Chondrocyte (in vitro differentiated cells): ENCODE measurements at places on chromosomes 5 and 9. TPM values are rescaled to one million over a fixed set of nuclear protein-coding genes. Genes with fewer than 3 reads are reported as not detected.
A peak's percentile ranks its signal among the peaks of the same experiment; 100 is the strongest.

Gene KCNIP1
- total RNA-seq: 7.7 to 12.0 TPM (median 8.7 TPM) in 3 replicates

- H3K36me3 ChIP-seq: no peaks in the 10 kb centered on the region
- H3K4me3 ChIP-seq: no peak overlapping the region
- H3K4me1 ChIP-seq: peaks cover 16% of the 10 kb centered on the region
- H3K27ac ChIP-seq: no peak overlapping the region
- DNase-seq: peak; percentile 12
Measured at GRCh38 chr9:124251204-124251603, 6.5 kb upstream of the NEK6 start.

GRCh38 chr5:90570034-90570433 lies 11.4 kb downstream of the ADGRV1 start:
- H3K27me3 ChIP-seq: peaks cover 16% of the 10 kb centered on the region
- no peak overlapping the region for H3K27ac ChIP-seq
- H3K4me3 ChIP-seq: no peak overlapping the region
- no peak for DNase-seq
- H3K36me3 ChIP-seq: peaks cover 4% of the 10 kb centered on the region

GRCh38 chr5:135488727-135489465 lies 36.7 kb upstream of the TIFAB start:
- peaks cover 30% of the 10 kb centered on the region for H3K4me1 ChIP-seq
- DNase-seq: no peak
- peaks cover 1% of the 10 kb centered on the region for H3K36me3 ChIP-seq
- H3K27ac ChIP-seq: no peak overlapping the region
- H3K27me3 ChIP-seq: peaks cover 34% of the 10 kb centered on the region

- H3K36me3 ChIP-seq: peaks cover 2% of the 10 kb centered on the region
- no peak for DNase-seq
- H3K4me3 ChIP-seq: no peak overlapping the region
- H3K4me1 ChIP-seq: peaks cover 6% of the 10 kb centered on the region
Measured at GRCh38 chr9:38651400-38652042, 31.1 kb upstream of the ANKRD18A start.

DNA sequence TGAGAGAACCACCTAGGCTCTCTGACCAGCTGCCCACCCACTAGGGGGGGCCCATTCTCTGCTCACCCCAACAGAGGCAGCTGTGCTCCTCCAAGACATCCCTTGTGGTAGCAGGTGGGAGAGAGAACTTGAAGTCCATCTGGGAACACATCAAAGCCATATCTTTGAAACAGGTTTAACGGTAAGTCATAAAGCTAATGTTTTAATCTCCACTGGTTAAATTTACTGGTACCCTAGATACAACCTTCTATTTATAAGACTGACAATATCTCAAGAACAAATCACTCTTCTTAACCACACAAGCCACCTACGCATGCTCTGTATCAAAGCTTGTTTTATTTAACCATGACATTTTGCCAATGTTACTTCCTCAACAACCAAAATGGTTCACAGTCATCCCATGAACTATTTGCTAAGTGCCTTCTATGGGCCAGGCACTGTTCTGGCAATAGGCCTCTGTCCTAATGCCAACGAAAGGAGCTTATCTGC lies 20.4 kb downstream of the AUH start:
- H3K27ac ChIP-seq: no peak overlapping the region
- H3K27me3 ChIP-seq: no peaks in the 10 kb centered on the region
- peaks cover 18% of the 10 kb centered on the region for H3K36me3 ChIP-seq
- no peak overlapping the region for H3K4me3 ChIP-seq
- peaks cover 7% of the 10 kb centered on the region for H3K4me1 ChIP-seq

GRCh38 chr9:96209407-96210271 lies 92.3 kb downstream of the HSD17B3 start:
- no peaks in the 10 kb centered on the region for H3K36me3 ChIP-seq
- DNase-seq: no peak
- H3K27ac ChIP-seq: no peak overlapping the region
- peaks cover 5% of the 10 kb centered on the region for H3K4me1 ChIP-seq
- no peak overlapping the region for H3K4me3 ChIP-seq

- H3K4me1 ChIP-seq: no peaks in the 10 kb centered on the region
- no peaks in the 10 kb centered on the region for H3K36me3 ChIP-seq
Measured at GRCh38 chr5:5665225-5666075, 243.0 kb downstream of the ICE1 start.

GRCh38 chr9:127767909-127768331 lies 10.5 kb downstream of the SH2D3C start:
- H3K27ac ChIP-seq: peak overlapping the region; percentile 98
- DNase-seq: no peak
- H3K4me1 ChIP-seq: peaks cover 67% of the 10 kb centered on the region
- peak overlapping the region; percentile 33 for H3K4me3 ChIP-seq
